ENCODE measurements at places on chromosomes 16 and 17. TPM values are rescaled to one million over a fixed set of nuclear protein-coding genes. Genes with fewer than 3 reads are reported as not detected.

DNA sequence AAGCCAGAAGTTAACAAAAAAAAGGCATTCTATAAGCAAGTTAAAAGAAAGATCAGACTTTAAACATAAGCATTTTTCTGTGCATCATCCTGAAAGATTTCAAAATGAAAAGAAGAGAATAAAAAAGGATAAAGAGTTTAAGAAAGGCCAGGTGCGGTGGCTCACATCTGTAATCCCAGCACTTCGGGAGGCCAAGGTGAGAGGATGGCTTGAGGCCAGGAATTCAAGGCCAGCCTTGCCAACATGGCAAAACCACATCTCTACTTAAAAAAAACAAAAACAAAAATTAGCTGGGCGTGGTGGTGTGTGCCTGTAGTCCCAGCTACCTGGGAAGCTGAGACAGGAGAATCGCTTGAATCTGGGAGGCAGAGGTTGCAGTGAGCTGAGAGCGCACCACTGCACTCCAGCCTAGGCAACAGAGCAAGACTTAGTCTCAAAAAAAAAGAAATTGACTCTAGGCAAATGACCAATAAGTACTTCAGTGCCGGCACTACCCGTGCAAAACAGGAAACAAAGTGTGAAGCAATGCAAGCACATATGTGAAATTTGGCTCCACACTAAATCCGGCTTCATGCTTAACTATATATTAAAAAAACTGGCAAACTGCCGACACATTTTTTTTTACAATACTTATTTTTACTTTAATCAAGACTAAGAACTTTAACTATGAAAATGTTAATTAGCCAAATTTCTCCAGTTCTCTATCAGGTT, 83.2 kb upstream of the C17orf78 start:
- DNase-seq: peak; percentile 82

GRB7 gene
- 19.8 TPM for total RNA-seq

- DNase-seq: no peak
Measured at GRCh38 chr16:84459533-84459894, 44.9 kb downstream of the MEAK7 start.

ACE gene
- total RNA-seq: 48.5 TPM

GRCh38 chr16:24988593-24989338, 26.4 kb downstream of the ARHGAP17 start:
- peak; percentile 64 for DNase-seq

DNA sequence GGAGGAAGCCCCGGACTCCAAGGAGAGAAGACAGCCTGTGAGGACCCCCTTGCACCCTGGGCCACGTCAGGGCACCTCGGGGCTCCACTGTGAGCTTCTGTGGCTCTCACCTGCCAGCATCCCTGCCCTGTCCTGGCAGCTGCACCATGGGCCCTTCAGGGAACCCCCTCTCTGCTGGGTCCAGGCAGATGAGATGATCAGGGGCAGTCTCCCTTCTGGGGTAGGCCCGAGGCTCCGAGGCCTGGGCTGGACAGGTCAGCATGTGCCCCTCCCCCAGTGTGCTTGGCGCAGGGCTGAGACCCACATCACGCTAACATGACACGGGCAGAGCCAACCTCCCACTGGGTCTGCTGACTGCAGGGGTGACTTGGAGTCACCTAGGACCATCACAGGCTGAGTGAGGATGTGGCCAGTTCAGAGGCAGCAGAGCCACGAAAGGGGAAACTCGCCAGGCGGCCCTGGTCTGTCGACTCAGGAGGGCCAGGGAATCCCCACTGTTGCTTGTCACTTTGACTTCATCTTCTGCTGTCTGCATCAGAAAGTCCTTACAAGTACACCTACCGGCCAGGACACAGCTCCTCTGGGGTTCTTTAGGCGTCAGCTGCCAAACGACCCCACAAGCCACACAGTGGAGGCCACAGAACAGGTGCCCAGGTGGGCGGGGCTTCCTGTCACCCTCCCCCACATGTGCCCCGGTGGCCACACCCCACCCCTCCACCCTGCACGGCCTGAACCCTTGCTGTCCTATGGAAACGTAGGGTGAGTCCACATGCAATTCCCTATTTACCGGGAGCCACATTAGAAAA, 2.2 kb downstream of the GALNS start:
- DNase-seq: no peak

ITGAL gene
- 48.1 TPM for total RNA-seq

TPSD1 gene
- not detected for total RNA-seq

FDXR gene
- total RNA-seq: 7.8 TPM

GRCh38 chr16:59993101-59993500, 1259.0 kb upstream of the GOT2 start:
- DNase-seq: no peak

DNA sequence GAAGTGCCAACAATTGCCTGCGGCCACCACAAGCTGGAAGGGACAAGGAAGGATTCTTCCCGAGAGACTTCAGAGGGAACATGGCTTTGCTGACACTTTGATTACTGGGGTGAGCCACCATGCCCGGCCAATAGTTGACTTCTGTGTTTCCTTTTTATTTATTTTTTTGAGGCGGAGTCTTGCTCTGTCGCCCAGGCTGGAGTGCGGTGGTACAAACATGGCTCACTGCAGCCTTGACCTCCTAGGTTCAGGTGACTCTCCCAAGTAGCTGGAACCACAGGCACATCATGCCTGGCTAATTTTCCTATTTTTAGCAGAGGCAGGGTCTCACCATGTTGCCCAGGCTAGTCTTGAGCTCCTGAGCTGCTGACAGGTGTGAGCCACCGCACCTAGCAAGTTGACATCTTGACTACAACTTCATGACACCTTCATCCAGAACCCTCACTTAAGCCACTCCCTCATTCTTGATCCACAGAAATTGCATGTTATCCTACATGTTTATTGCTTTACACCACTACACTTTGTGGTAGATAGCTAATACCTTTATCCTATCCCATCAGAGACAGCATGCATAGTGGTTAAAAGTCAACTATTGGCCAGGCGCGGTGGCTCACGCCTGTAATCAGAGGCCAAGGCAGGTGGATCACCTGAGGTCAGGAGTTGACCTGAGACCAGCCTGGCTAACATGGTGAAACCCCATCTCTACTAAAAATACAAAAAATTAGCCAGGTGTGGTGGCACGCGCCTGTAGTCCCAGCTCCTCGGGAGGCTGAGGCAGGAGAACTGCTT, 16.1 kb upstream of the GPRC5C start:
- no peak for DNase-seq

DNA sequence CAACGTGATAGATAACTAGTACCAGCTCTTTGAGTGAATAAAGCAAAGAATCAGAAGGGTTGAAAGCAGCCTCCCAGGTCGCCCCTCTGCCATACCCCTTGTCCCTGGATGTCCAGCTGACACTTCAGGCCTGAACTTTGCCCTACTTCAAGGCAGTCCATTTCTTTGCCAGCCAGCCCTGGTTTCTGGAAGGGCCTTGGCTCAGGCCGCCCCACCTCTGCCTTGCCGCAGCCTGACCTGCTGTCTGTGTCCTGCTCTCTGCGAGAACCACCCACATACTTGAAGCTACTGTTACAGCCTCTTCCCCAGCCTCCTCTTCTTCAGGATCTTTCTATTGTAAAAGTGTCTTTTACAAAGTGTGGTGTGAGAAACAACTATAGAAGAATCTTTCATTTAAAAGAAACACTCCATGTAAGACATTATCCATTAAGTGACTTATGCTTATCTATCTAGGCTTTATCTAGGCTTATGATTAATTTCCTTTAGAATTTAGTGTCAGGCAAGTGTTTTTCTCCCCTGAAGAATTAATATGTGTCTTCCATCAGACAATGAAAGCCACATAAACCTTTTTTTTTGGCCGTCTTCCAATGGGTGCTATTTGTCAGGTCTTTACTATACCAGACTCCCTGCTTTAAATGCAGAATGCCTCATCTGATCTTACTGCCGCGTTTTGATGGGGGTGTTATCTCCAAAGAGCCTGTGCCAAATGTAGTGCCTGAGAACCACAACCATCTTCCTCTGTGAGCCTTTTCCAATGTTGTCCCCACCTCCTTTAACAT, 133.9 kb downstream of the SOCS1 start:
- DNase-seq: no peak

DNA sequence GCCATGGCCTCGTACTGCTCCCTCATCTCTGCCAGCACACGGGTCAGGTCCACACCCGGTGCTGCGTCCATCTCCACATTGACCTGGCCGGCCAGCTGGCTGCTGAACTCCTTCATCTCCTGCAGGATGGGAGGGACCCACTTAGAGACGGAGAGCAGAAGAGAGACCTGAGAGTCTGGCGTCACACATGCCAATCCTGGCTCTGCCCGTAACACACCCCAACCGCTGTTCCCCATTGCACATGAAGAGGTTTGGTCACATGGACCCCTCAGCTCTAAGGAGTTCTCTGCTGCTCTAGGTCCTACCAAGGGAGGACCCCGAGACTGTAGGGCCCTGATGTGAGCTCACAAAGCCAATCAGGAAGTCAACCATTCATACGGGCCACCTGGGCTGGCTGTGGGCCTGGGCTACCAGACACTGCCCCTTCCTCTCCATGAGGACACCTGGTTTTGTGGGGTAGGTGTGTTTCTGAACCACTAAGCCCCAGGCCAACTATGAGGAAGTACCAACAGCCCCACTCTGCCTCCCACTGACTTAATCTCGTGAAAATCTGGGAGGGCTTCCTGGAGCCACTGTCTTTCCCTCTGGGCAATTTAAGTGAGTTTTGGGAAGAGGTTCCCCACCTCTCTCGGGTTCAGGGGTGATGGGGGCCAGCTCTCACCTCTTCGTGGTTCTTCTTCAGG, 2.4 kb downstream of the KRT15 start:
- DNase-seq: no peak

- DNase-seq: no peak
Measured at GRCh38 chr17:17902376-17902775, 65.6 kb upstream of the SREBF1 start.

GRCh38 chr17:44522883-44523671, 19.9 kb upstream of the GPATCH8 start:
- DNase-seq: no peak

DNA sequence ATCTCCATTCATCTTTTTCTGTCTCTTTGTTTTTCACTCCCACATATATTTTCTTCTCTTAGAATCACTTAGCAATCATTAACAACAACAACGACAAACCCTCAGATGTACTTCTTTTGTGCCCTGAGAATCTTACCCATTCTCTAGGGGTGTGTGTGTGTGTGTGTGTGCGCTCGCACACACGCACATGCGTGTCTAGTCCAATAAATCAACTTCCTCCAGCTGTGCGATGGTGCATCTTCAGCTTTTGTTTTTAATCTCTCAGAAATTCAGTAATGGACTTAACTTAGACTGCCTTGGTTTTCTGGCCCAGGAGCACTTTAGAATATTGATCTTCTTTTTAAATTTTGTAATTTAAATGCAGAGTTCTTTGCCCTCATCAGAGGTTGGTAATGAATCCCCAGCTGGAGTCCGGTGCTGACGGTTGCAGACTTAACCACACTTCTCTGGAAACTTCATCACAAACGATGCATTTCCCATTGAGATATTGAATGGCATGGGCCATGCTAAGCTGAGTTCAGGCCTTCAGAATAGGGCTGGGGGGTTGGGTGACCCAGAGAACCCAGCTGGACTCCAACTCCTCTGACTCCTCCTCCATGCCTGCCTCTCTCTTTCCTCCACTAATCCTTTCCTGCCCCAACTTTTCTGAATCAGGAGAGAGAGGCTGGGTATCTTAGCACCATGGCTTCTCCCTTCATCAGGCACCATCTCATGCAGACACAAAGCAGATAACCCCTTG, 193.9 kb downstream of the ZNF18 start:
- DNase-seq: no peak

- peak; percentile 41 for DNase-seq
Measured at GRCh38 chr17:48388955-48389743, 40.9 kb downstream of the SKAP1 start.
